Endothelial cell (in vitro differentiated cells): ENCODE measurements at places on chromosomes 5 and 9. TPM values are rescaled to one million over a fixed set of nuclear protein-coding genes. Genes with fewer than 3 reads are reported as not detected.

DNA sequence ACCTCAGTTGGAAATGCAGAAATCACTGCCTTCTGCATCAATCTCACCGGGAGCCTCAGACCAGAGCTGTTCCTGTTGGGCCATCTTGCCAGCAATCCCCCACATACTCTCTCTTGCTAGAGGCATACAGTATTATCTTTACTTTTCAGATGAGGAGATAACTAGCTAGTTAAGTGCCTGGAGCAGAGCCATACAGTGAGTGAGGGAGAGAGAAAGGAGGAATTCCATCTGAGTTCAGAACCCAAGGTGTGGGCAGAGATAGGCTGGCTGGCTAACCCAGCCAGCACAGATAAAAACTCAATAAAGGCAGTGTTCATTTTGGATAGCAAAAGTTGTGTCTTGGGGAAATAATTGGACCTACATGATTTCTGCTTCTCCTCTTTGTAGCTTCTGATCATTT, 268.0 kb upstream of the KIF2A start:
- no peak for DNase-seq

DNA sequence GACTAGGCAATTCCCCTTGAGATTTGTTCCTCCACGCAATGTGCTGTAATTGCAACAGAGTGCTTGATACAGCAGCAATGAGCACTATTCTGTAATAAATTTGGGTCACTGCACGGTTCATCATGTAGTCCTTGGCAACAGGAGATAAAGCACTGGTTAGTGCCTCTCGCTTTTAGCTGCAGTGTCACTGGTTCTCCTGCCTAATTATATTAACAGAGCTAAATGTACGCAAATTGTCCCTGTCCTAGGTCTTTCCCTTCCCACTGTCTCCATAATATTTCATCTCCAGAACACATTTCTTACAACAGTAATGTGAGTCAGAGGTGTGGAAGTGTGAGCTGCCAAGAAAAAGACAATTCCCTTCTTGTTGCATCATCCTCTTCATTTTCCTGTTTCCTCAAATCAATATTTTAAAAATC, 553.1 kb downstream of the ZNF608 start:
- no peak for DNase-seq

GRCh38 chr9:95130484-95130883, 187.0 kb downstream of the FANCC start:
- DNase-seq = no peak

DNA sequence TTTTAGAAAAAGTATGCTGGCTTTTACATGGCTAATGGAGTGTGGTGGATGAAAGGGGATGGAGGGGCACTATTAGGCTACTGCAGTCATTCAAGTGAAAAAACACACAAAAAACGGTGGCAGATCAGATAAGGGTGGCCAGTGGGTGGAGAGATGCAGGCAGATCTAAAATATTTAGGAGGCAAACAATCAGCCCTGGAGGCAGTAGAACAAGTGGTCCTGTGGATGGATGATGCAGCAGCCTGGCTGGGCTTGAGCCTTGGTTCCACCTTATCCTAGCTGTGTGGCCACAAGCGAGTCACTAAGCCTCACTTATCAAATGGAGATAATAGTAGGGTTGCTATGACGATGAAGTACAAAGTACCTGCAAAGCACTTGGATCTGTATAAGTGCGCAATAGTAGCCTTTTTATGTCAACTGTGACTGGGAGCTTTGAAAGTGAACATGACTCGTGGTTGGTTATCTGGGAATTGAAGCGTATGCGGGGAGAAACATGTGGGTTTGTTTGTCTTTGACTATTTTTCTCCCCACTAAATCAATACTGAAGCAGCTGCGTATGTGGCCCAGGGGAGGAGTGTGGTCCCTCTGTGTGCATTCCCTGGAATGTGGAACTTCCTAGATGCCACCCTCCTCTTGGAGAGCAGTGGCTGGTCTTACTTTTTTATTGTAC, 20.2 kb downstream of the NSG2 start:
- DNase-seq = no peak

DNA sequence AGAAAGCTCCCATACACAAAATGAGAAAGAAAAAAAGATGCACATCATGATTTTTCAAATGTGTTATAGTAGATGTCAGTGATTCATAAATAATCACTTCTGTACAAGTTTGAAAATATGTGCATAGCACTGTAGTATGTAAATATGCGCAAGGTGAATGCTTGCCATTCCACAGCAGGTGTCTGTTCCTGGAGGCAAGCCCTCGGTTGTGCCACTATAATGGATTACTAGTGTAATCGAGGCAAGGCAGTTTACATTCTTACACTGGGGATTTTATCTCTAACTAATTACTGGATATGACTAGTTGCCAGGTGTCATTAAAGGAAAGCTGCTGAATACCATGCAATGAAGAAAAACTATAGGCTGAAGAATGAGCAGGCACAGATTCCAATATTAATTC, 93.6 kb downstream of the ARHGEF28 start:
- no peak for DNase-seq

KIF20A gene
- total RNA-seq = 10.3 TPM

DNA sequence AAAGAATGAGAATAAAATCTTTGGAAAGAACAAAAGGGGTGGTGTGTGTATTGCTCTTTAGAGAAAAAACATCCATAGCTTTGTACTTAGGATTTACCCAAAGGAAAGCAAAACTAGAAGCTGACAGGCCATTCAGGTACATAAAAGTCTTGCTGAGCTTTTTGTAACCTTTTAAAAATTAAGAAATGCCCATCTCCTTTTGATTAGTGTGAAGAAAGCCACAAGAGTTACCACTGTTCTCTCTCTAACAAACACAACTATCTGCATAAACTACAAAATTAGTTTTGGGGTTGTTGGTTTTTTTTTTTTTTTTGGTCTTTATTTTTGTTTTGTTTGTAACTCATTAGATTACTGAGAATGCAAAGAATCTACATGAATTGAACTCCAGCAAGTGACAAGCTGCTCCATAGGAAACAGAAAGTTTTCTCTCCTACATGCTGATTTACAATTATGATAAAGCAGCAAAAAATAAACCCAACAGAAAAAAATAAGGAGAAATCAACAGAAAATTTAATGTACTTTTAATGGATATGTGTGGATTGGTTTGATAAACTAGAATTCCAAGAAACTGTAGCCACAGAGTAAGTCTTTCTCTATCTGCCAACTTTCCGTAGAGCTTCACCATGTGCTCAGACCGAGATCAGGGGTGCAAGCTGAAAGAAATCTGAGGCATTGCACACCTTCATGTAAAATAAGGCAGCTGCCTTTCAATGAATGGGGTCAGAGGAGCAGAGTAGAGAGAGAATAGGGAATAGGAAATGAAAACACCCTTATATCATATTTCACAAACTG, 12.3 kb downstream of the BAAT start:
- no peak for DNase-seq

DNA sequence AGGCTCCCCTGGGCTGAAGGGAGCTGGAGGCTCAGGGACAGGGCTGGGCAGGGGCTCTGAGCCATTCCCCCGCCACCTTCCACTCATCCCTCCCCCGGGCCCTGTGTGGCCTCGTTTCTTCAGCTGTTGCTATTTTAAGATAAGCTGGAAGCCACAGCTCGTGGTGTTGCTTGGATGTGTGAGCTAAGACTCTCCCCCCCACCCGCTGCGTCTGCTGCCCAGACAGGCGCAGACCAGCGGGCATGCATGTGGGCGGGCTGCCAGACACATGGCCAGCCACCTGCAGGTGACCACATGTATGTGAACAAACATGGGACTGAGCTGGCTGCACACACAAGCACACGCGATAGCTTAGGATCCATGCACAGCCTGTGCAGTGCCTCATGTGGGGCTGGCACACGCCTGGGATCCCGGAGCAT, 8.7 kb downstream of the SNCB start:
- no peak for DNase-seq

DNA sequence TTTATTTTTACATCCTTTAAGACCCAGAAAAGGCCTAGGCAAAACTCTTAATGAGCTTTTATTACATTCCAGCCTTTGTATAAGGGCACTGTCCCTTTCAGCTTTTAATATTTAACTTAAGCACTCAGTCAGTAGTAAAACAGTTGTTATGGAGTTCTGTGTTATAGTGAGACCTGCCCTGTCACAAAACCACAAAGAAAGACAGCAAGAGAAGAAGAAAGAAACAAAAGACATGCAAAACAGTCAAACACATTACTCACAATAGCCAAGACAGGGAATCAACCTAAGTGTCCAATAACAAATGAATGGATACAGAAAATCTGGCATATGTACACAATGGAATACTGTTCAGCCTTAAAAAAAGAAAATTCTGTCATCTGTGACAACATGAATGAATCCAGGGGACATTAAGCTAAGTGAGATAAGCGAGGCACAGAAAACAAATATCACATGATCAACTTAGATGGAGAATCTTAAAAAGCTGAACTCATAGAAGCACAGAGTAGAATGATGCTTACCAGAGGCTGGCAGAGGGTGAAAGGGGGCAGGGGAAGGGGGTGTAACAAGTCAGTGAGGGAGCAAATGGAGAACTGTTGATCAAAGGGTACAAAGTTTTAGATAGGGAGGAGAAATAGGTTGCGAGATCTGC, 63.8 kb upstream of the CCNG1 start:
- DNase-seq = no peak

- no peak for DNase-seq
These were observed 56.1 kb downstream of the LRRTM2 start for GRCh38 chr5:138819081-138819480.

DNA sequence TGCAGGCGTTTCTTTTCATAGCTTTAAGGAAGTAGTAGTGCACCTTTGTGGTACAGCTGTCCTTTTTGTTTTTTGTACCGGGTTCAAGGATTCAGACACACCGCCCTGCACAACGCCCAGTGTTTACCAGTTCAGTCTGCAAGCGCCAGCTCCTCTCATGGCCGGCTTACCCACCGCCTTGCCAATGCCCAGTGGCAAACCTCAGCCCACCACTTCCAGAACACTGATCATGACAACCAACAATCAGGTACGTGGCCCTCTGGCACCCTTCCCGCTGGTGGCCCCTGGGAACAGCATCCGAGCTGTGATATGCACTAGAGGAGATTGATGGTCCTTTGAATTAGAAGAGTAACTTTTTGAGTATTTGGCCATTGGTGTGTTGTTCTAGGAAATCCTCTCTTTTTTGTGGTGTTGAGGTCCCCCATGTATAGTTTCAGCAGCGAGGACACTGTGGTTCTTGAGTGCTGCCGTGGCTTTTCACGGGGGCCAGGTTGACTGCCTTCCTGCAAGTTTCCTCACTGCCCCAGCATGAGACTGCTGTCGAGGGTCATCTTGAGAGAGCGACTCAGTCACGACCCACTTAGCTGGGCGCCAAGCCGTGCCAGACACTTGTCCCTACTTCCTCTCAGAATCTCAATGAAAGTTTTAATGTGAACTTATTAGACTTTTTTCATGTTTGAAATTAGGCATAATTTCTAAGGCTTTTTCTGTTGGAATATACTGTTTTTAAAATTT, 37.9 kb downstream of the TENT4A start:
- DNase-seq = no peak

- DNase-seq = no peak
These were observed 47.0 kb upstream of the F2RL1 start for GRCh38 chr5:76771705-76772405.

DNA sequence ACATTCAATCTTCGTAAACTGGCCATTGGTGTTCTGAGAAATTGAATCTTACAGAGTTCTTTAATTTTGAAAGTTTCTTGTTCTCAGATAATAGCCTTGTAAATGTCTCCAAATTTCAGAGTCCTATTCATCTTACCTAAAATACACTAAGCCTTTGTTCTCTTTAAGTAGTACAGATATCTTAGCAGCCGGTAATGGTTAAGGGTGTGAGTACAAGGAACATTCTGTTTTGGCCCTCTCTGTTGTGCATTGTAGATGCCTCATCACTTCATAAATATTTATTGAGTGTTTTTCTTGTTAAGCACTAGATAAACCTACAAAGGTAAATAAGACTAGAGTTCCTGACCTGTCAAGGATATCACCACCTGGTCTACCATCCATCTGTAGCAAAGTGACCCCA, 35.2 kb downstream of the ZCCHC7 start:
- DNase-seq = no peak

LHX6 gene
- 6.0 TPM for total RNA-seq

DNA sequence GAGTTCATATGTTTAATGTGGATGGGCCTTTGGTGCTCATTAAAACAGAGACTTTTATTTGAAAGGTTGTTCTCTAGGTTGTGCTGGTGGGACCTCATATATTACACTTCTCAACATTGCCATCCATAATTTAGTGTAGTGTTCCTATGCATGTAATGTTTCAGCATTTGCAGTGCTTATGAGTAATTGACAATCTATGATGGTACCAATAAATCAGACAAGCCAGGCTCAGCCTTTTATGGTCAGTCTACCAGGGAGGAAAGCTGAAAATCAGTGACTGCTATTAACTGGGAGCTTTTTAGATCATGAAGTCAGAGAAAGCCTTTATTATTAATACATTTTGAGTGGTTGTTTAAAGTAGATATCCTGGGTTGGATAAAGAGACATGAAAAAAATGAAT, 120.1 kb upstream of the SLC28A3 start:
- DNase-seq = no peak

FGF10 gene
- 0.15 TPM for total RNA-seq

GRCh38 chr5:151890299-151890698, 34.4 kb downstream of the GLRA1 start:
- no peak for DNase-seq

PCDHGA9 gene
- total RNA-seq = 3.1 TPM

IL4 gene
- not detected for total RNA-seq

RGP1 gene
- 51.4 TPM for total RNA-seq

DNA sequence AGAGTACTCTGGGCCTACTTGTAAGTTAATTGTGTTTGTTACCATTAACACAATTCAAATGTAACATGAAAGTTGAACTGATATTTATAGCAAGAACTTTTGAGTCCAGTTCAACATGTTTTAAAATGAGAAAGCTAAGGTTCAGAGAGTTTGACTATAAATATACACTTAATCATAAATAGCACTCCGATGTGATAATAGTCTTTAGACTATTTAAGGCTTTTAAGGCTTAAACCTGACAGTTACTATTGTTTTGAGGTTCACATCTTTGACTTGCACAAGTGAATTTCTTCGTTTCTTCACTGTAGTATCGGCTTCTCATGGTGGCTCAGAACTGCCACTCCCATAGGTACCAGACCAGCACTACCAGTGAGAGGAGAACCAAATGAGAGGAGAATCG, 42.4 kb downstream of the ZNF608 start:
- DNase-seq = no peak

DNA sequence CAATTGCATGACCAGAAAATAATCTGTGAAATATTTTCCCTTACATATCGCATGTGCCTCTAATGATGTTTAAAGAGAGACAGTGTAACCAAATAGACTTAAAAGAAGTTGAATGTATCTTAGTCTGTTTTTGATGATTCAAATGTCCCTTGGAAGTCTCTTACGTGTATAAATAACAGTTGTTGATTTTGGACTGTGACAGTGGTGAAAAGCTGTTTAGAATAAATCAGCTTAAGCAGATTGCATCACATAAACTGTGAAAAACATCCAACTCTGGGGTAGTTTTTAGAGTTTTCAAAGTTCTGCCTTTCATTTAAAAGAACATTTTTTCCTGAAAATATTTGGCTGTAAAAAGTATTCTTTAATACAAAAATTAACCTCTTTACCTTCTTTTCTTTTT, 301.1 kb downstream of the PRR16 start:
- DNase-seq = no peak

EIF4EBP3 gene
- total RNA-seq = 16.4 TPM

CAVIN4 gene
- total RNA-seq = 7.4 TPM

ANKRD18B gene
- total RNA-seq = 0.41 TPM

HRCT1 gene
- 0.87 TPM for total RNA-seq

GRCh38 chr5:6439588-6440550, 8.8 kb upstream of the UBE2QL1 start:
- DNase-seq = no peak

- DNase-seq = peak; percentile 55
These were observed at the start of gene GABRB2 for GRCh38 chr5:161546470-161547301. Gene GABRB2 (minus strand): TSS chr5:161546725. CDS start chr5:161546643, 82 bp downstream.

PLCXD3 gene
- total RNA-seq = 0.26 TPM
